ENCODE measurements at places on chromosomes 1 and 21.

GRCh38 chr1:40045182-40045581, 4.7 kb downstream of the CAP1 start:
- no peak for DNase-seq

GRCh38 chr1:93079685-93080141, 630 bp downstream of the MTF2 start:
- peak; percentile 43 for DNase-seq

DNA sequence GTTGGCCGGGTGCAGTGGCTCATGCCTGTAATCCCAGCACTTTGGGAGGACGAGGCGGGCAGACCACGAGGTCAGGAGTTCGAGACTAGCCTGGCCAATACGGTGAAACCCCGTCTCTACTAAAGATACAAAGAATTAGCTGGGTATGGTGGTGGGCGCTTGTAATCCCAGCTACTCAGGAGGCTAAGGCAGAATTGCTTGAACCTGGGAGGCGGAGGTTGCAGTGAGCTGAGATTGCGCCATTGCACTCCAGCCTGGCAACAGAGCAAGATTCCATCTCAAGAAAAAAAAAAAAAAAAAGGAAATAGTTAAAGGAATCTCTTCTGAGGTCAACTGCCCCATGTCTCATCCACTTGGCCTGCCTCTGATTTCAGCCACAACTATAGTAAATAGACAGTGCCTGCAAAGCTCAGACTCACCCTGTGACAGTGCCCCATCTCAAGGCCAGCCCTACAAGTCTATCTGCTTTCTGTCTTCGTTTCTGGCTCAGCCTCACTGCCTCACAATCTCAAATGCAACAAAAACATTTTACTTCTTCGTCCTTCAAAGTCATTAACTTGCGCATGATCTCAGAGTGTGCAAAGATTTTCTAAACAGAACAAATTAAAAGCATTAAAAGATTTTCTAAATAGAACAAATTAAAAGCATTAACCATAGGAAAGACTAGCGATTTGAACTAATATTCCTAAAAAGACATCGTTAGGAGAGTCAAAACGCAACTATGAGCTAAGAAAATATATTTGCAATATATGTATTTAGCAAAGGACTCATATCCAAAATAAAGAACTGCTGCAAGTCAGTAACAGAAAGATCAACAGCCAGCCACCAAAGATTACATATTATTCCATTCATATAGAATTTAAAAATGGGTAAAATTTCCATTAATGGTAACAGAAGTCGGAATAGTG, 65.0 kb upstream of the PRDX6 start:
- no peak for DNase-seq

DNA sequence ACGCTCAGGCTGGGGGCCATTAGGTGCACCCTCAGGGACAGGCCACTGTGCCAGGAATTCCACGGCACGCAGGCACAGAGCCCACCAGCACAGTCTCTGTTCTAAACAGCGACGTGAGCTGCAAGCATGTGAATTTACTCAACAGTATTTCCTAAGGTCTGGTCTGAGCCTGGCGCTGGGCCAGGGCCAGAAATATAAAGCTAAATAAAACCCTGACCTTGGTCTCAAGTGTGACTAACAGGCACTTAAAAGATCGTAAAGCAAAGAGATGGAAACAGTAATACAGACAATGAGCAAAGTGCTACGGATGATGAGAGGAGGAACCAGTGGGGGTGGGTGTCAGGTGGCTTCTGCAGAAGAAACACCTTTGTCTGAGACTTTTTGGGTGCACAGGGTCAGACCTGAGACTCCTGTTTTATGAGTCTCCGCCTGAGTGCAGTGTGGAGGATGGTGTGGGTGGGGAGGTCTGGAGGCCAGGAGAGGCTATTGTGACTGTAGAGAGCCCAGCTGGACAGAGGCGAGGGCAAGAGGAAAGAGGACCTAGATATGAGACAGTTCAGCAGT, 53.4 kb upstream of the EDN2 start:
- peak; percentile 27 for DNase-seq
